ENCODE measurements at places on chromosomes 4 and X.

DNA sequence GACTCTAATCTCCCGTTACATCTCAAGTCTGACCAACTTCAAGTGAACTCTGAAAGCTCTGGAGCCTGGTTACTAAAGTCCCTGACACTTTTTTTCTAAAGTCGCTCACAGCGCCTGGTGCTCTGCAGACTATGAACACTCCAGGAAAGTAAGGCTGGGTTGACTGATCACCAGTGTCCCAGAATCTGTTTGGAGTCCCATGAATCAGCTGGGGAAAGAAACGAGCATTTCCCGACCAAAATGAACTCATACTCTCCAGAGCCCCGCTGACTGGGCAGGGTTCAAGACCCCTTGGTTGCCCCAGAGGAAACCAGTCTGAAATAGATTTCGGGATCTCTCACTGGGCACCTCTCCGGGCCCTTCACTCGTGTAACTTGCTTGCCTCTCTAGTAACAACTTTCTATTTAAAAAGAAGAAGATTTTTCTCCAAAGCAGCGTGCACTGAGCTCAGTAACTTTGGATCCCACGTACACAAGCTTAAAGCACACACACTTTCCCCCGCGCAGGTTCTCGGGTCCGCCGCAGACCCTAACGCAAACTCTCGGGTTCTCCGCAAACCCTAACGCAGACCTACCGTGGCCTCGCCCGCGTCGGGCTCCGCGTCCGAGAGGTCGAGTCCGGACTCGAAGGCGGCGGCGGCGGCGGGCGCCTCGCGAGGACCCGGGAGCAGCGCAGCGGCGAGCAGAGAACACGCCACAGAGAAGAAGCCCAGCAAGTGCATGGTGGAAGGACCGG, 964 bp downstream of the VEGFC start:
- DNase-seq: no peak

DNA sequence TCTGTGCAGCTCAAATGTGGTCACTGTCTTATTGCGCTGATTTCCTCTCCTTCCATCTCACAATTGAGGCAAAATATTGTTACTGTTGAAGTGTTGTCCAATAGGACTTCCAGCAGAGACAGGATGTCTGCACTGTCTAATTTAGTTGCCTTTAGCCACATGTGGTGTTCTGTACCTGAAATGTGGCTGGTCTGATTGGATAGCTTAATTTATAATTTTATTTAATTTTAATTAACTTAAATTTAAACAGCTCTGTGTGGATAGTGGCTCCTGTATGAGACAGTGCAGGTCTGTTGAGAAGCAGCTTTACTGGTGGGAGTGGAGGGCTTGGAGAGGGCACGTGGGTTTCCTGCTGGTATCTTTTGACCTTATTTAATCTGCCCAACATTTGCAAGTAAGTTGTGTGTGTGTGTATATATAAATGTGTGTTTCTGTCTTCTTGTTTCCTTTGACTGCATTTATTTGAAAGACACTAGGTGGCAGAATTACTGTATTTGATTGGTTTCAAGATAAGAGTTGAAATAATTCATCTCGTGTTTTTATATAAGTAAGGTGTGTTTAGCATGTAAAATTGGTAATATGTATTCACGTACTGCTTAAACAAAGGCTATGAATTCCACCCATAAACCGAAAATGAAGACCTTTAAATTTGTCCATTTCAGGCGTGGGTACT, 55.3 kb upstream of the MSANTD1 start:
- DNase-seq: no peak

DNA sequence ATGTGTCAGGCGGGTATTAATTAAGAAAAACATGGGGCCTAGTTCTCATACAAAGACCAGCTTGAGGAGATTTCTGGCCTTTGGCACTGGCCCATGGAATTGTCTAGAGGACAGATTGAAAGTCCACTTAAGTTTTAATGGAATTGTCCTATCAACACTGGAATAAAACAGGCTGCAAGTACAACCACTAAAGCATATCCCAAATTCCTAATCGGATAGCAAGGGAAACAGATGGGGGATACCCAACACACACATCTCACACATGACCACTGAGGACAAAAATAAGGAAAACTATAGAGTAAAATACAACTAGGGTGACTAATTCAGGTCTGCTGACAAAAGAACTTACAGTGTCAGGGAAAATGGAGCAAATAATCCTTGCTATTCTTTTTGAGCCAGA, 167.8 kb downstream of the GASK1B start:
- no peak for DNase-seq

DNA sequence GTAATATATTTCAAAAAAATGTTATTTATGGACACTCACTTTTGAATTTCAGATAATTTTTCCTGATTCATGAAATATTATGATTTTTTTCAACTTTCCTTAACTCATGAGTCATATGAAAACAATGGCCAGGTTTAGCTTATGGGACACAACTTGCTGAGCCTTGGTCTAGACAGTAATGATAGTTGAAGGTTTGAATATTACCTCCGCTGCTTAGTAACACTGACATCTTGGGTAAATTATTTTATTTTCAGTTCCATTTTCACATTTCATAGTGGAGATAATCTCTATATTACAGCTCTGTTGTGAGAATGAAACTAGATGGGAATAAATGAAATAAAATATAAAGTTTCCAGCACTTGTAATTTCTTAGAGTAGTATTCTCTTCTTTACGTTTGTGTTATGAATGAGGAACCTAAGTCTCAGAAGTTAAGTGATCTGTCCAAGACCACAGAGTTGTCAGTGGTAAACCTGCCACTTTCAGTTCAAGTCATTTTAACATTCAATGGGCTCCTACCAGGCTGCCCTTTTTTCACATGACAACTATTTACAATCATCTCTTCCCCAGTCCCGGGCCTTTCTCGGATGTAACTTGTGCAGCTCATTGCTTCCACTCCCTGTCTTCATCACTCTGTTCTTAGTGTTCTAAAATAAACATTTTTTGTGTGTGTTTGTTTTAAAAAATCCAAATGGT, 46.8 kb upstream of the GC start:
- no peak for DNase-seq

GRCh38 chr4:103415801-103416200, 217.7 kb upstream of the CENPE start:
- DNase-seq: no peak
